ENCODE measurements at places on chromosomes 7 and 10.
A peak's percentile ranks its signal among the peaks of the same experiment; 100 is the strongest.

DNA sequence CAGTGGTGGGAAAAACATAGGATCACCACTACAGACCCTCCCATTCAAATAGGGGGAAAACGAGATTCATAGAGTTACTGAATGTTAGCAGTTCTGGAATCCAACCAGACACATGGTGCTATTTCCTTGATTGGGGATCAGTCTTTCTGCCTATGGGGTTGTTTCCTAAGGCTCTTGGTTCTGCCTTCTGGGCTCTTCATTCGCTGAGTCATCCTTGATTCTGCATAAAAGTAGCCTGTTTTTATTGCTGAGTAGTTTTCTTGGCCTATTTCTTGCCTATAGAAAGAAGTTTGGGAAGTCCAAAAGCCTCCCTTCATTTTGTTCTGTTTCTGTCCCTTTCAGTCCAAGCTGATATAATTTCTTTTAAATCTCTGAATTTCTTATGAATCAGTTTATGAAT, 99.3 kb upstream of the OIT3 start:
- no peaks in the 10 kb centered on the region for H3K4me1 ChIP-seq
- no peak overlapping the region for H3K4me3 ChIP-seq
- peak; percentile 8 for DNase-seq

DNA sequence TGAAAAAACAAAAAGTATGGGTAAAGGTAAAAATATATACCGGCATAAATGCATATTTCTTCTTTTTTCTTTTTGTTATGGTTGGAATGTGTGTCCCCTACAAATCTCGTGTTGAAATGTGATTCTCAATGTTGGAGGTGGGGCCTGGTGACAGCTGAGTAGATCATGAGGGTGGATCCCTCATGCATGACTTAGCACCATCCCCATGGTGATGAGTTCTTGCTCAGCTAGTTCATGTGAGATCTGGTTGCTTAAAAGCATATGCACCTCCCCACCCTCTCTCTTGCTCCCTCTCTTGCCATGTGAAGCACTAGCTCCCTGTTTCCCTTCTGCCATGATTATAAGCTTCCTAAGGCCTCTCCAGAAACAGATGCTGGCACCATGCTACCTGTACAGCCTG, 93.3 kb downstream of the HYCC1 start:
- DNase-seq = no peak
- no peak overlapping the region for H3K27ac ChIP-seq
- no peaks in the 10 kb centered on the region for H3K27me3 ChIP-seq

DNA sequence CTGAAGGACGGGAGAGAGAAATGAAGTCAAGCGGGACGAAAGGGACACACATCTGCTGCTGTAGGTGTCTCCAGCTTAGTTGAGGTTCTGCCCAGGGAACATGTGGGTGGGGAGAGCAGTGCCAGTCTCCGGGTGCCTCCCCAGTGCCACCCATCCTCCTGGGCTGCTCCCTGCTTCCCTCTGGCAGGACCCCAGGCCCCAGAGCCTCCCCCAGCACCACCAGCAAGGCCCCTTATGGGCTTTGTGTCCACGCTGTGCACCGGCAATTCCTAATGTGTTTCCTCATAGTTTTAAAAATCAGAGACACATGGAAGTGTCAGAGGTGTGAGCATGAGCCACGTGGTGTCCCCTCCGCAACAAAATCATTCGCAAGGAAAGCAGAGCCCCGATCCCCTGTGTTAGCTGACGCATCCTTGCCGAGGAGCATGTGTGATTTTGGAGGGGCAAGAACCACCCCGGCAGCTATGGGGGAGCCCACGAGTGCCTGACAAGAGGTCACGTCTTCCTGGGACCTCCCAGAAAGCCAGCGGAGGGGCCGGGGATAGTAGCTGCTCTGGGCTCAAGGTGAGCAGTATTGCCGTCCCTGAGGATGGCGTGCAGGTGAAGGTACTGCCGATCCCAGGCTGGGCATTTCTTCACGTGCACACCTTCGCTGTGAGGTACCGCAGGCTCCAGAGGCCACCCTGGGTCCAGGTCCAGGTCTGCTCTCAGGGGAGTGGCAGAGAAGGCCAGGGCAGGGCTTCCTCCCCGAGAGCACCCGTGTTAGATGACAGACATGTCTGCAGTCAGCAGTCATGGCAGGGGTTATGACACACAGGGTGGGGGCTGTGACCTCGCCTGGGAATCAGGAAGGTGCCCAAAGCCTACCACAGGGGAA, 448.2 kb upstream of the FOXK1 start:
- no peak for DNase-seq
- H3K36me3 ChIP-seq = no peaks in the 10 kb centered on the region
- no peaks in the 10 kb centered on the region for H3K27me3 ChIP-seq
- no peak overlapping the region for H3K4me3 ChIP-seq
- H3K4me1 ChIP-seq = no peaks in the 10 kb centered on the region

DNA sequence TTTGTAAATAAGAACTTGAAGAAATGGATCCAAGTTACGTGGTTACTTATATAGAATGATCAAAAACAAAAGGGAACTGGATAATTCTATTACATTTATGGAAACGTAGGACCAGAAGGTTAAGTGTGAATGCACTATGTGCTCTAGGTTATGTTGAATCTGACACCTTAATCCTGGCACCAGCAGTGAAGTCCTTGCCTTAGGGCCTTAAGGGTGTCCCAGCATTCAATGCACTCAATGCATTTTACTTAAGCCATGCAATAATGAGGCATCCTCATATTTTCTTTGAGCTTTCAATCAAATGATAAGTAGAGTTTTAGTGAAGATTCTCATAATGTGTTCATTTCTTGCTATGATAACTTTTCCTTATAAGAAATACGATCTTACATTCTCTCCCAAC, 178.3 kb upstream of the AGR3 start:
- peaks cover 26% of the 10 kb centered on the region for H3K4me1 ChIP-seq
- no peak for DNase-seq

DNA sequence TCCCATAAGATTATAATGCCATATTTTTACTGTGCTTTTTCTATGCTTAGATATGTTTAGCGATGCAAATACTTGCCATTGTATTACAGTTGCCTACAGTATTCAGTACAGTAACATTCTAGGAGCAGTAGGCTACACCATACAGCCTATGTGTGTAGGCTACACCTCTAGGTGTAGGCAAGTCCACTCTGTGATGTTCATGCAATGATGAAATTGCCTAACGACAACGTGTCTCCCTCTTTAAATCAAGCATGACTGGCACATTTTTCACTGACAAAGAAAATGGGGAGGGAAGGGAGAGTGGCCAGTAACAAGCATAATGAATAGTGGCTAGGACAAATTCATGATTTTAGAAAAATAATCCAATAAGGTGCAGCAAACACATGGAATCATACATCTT, 1.7 kb downstream of the NCAPG2 start:
- H3K36me3 ChIP-seq = peaks cover 11% of the 10 kb centered on the region
- no peak overlapping the region for H3K4me3 ChIP-seq
- DNase-seq = no peak
- H3K27ac ChIP-seq = peak overlapping the region; percentile 86

GRCh38 chr7:90485734-90486316, 16.4 kb downstream of the PTTG1IP2 start:
- no peak overlapping the region for H3K4me3 ChIP-seq
- H3K4me1 ChIP-seq = no peaks in the 10 kb centered on the region
- H3K27me3 ChIP-seq = no peaks in the 10 kb centered on the region
- DNase-seq = no peak

DNA sequence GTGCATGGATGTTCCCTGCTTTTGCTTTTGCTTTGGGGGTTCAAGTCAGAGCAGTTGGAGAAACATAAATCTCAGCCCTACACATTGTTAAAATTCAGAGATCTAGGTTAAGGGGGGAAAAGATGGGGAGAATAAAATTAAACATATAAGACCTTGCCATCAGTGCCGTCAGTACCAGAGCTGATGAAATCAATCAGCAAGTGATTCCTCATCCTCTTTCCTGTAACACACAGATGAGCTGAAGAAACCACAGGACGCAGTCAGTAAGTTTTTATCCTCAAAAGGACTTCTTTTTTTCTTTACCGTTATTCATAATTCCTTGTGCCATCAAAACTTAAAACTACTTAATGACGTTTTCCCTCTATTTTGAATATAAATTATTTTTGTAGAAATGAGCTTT, 5.9 kb downstream of the HECW1 start:
- H3K4me1 ChIP-seq = no peaks in the 10 kb centered on the region
- DNase-seq = no peak
- no peak overlapping the region for H3K4me3 ChIP-seq
- no peaks in the 10 kb centered on the region for H3K36me3 ChIP-seq

GRCh38 chr7:88492153-88492552, 185.5 kb upstream of the STEAP4 start:
- no peaks in the 10 kb centered on the region for H3K4me1 ChIP-seq
- H3K36me3 ChIP-seq = no peaks in the 10 kb centered on the region
- H3K27me3 ChIP-seq = peaks cover 2% of the 10 kb centered on the region
